Sigmoid colon (tissue), 7 donors: ENCODE measurements at places on chromosomes 3 and 15. TPM values are rescaled to one million over a fixed set of nuclear protein-coding genes. Genes with fewer than 3 reads are reported as not detected.
A peak's percentile ranks its signal among the peaks of the same experiment; 100 is the strongest.

The CCDC13 gene
- 1.3 TPM for total RNA-seq

The PRTG gene
- 2.2 TPM for total RNA-seq

The AKAP13 gene
- total RNA-seq, result 98.5 TPM

GRCh38 chr15:45391746-45392583 is 13.6 kb upstream of the GATM start:
- DNase-seq, result no peak

- peak; percentile 58 for DNase-seq
These were observed 1.5 kb upstream of the PLXNB1 start for GRCh38 chr3:48431224-48432029.
